ENCODE measurements at places on chromosomes 5 and 9. TPM values are rescaled to one million over a fixed set of nuclear protein-coding genes. Genes with fewer than 3 reads are reported as not detected.

The SLCO6A1 gene
- 2.9 TPM for total RNA-seq

The ANKRD31 gene
- total RNA-seq = 1.2 TPM

The NIM1K gene
- total RNA-seq = 1.2 TPM

DNA sequence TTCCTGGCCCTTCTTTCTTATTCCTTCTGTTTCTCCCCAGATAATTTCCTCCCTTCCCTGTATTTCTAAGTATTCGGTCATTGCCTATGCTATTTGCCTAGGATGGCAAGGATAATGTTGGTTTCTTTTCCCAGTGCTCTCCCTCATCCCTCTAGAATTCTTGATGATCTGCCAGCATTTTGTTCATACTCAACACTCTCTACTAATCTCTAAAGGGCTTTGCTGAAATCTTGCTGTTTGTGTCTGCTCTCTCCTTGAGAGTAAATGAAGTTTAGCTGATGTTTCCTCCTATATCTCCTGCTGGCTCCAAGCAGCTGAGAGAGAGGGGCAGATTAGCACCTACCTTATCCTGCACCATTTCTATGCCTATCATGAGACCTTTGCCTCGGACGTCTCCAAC is 38.1 kb downstream of the AGXT2 start:
- peak; percentile 89 for DNase-seq

- DNase-seq = peak; percentile 20
Observed at GRCh38 chr9:28207657-28208056, 634.4 kb upstream of the C9orf72 start.

GRCh38 chr5:41748631-41749030 is 121.6 kb downstream of the OXCT1 start:
- DNase-seq = peak; percentile 11

- no peak for DNase-seq
Observed at GRCh38 chr5:170269579-170269978, 28.0 kb downstream of the LCP2 start.
